NCI-H1105 (cell line): ENCODE measurements at places on chromosomes 13 and 19.

DNA sequence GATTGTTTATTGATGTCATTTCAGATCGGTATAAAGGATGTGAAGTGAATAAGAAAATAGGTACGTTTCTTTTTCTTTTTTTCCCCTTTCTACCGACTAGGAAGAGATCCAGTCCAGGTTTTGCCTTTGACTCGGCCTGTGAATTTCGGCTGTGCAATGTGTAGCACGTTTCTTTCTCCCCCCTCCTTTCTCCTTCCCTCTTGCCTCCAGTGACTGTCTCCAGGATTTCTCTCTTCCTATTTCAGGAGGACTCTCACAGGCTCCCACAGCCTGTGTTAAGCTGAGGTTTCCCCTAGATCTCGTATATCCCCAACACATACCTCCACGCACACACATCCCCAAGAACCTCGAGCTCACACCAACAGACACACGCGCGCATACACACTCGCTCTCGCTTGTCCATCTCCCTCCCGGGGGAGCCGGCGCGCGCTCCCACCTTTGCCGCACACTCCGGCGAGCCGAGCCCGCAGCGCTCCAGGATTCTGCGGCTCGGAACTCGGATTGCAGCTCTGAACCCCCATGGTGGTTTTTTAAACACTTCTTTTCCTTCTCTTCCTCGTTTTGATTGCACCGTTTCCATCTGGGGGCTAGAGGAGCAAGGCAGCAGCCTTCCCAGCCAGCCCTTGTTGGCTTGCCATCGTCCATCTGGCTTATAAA, at the start of gene GPC6:
TSS of gene GPC6 (plus strand) at position 185 of the 657 bp plus-strand sequence.
- DNase-seq: peak; percentile 70

- no peak for DNase-seq
These were observed 107.2 kb downstream of the FNDC3A start for GRCh38 chr13:49082653-49083536.

GRCh38 chr19:1665565-1666047, 13.2 kb upstream of the TCF3 start:
- DNase-seq: no peak

DNA sequence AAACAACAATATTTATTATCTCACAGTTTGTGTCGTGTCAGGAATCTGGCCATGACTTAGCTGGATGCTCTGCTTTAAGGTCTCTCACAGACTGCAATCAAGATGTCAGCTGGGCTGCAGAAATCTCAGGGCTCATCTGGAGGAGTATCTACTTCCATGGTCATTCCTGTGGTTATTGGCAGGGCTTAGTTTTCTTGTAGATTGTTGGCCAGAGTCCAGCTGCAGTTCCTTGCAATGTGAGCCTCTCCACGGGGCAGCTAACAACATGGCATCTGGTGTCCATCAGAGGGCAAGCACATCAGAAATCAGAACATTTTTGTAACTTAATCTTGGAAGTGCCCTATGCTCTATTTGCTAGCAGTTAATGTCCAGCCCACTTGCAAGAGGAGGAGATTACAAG, 45.7 kb upstream of the TDRD3 start:
- no peak for DNase-seq

DNA sequence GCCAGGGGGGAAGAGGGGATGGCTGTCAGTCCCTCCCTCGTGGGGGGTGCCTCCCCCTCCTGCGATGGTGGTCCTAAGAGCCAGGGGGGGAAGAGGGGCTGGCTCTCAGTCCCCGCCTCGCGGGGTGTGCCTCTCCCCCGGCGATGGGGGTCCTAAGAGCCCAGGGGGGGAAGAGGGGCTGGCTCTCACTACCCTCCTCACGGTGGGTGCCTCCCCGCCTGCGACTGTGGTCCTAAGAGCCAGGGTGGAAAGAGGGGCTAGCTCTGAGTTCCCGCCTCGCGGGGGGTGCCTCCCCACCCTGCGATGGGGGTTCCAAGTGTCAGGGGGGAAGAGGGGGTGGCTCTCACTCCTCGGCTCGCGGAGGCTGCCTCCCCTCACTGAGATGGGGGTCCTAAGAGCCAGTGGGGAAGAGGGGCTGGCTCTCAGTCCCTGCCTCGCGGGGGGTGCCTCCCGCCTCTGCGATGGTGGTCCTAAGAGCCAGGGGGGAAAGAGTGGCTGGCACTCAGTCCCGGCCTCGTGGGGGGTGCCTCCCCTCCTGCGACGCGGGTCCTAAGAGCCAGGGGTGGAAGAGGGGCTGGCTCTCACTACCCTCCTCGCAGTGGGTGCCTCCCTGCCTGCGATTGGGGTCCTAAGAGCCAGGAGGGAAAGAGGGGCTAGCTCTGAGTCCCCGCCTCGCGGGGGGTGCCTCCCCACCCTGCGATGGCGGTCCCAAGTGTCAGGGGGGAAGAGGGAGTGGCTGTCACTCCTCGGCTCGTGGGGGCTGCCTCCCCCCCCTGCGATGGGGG, 2325.6 kb upstream of the PCDH20 start:
- no peak for DNase-seq

GRCh38 chr13:101473458-101473857, 21.0 kb downstream of the ITGBL1 start:
- DNase-seq: no peak

DNA sequence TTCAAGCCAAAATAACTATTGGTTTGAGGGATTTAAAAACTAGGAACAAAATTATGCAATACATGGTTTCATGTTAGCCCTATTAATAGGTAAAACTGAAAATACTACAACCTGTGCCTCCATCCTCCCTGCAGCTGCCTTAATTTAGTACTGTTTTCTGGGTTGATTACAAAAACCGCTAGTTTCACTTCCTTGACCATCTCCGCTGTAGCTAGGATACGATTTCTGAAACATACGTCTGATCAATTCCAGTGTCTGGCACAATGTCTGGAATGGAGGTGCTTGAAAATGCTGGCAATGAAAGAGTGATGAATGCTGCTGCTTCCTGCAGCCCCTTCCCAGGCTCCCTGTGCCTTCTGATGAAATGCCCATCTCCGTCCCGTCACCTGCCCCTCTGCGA, 273.5 kb downstream of the SHISA2 start:
- DNase-seq: no peak

GRCh38 chr19:35118268-35119020, 2.8 kb downstream of the FXYD3 start:
- no peak for DNase-seq

- DNase-seq: no peak
These were observed 20.8 kb upstream of the TMTC4 start for GRCh38 chr13:100695509-100695773.

DNA sequence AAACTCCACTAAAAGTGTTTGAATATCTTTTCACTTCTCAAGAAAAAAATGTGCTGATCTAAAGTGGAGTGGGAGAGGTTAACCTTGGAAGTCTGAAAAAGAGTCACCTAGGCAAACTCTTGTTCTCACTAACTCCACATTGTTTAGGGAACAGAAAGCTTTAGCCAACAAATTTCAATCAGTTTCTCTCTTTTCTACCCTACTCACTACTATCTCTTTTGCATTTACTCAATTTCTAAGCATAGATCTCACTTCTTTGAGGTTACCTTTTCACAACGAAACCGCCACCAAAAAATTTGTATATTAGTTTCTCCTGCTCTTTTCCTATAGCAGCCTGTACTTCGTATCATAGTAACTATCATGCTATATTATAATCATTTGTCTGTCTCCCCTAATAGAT, 6.3 kb downstream of the NHLRC3 start:
- no peak for DNase-seq

GRCh38 chr13:95411428-95412040, 110.3 kb upstream of the ABCC4 start:
- peak; percentile 57 for DNase-seq

DNA sequence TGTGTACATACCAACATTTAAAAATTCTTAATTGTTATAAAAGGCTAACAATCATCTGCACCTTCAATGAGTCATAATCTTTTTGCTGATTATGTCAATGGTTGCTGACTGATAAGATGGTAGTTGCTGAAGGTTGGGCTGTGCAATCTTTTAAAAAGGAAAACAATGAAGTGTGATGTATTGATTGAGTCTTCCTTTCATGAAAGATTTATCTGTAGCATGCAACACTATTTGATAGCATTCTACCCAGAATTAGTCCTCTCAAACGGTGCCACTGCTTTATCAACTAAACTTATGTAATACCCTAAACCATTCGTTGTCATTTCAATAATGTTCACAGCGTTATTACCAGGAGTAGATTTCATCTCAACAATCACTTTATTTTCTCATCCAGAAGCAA, 2360.6 kb downstream of the PCDH9 start:
- DNase-seq: no peak

- no peak for DNase-seq
These were observed 40.5 kb upstream of the CEACAM8 start for GRCh38 chr19:42635233-42635539.

- no peak for DNase-seq
These were observed 313.5 kb downstream of the FOXO1 start for GRCh38 chr13:40352802-40353562.

GRCh38 chr19:45478454-45479238, 10.8 kb downstream of the FOSB start:
- DNase-seq: peak; percentile 83

DNA sequence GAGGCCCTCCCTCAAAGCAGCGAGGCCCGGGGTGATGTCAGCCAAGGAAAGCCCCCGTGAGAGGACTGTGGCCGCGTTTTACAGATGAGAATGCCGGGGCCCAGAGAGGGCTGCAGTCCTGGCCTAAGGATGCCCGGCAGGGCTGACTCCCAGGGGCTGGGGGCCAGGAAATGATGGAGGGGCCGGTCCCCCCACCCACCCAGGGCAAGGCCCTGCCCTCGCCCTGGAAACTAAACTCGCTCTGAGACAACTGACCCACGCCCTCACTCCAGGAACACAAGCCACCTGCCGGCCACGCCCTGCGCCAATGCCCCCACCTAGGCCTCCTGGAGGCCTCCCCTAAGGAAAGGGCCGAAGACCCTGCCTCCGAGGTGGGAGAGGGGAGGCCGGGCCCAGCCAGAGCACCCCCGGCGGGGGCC, 7.2 kb downstream of the ZBTB7A start:
- no peak for DNase-seq

DNA sequence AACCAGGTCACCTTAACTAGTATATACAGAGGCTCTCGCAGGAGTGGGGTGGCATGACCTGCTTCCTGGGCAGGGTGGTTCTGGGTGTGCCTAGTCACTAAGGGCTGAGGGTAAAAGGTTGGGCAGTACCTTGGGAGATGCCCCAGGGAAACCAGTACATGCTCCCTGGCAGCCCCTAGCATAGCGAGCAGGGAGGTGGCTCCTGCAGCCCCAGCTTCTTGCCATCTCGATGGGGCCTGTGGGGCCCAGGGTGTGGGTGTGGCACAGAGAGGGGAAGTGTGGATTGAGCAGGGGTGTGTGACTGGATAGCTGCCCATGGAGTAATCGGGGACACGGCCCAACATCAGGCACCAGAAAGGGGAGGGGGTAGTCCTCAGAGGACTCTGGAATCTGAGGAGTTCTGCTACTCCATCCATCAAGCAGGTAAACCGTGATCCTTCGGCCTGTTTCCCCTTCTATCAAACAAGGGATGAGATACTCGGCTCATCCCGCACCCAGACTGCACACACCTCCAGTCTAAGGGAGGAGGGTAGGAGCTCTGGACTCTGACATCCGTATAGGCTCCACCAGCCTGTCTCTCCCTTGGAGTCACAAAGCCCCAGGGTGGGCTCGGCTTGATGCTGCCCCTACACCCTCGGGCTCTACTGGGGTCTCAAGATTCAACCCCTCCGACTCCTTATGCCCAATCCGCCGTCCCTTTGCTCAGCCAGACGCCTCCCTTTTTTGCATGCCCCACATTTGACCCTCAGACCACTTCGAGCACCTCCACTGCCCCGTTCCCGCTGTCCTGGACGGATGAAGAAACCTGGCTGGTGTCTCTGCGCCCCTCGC, 1.1 kb downstream of the ZBTB45 start:
- DNase-seq: no peak

- no peak for DNase-seq
These were observed 68.9 kb downstream of the SHISA2 start for GRCh38 chr13:25982907-25983306.

GRCh38 chr13:114115796-114116195, 16.6 kb downstream of the RASA3 start:
- DNase-seq: no peak

DNA sequence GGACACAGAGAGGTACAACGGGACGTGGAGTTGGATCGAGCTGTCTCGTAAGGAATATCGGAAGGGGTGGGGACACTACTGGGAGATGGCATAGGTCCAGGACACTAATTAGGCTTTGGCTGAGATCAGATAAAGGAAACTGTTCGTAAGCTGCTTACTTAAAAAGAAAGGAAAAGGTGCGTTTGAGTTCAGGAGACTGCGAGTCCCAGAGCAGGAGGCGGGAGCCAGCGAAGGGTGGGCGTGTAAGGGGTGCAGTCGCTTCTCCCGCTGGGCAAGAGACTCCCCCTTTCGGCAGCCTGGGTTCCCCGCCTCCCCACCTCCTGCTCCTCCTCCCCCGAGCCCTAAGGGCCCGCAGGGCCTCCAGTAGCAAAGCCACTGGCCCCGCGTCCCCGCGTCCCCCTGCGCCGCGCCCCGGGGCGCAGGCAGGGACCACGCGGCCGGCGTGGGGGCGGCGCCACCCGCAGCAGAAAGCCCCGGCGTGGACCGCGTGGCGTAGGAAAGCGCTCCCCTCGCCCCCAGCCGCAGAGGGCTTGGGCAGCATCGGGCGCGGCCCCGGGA, 547 bp downstream of the ABCC4 start:
- DNase-seq: no peak

DNA sequence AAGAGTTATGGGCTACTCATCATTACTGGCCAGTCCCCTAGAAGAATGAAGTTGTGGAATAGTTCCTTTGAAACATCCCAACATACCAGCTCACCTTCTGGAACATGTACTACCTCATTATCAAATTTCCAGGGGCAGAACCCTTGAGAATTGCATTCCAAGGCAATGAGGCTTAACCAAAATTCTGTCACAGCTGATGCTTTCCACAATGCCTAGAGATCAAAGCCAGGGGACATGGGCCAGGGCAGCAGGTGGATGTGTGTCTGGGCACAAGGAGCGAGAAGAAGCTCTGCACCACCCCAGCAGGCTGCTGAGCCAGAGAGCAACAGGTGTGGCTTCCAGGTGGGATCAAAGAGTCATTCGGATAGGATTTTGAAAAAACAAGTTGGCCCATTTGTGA, 362.1 kb downstream of the EFNB2 start:
- no peak for DNase-seq

DNA sequence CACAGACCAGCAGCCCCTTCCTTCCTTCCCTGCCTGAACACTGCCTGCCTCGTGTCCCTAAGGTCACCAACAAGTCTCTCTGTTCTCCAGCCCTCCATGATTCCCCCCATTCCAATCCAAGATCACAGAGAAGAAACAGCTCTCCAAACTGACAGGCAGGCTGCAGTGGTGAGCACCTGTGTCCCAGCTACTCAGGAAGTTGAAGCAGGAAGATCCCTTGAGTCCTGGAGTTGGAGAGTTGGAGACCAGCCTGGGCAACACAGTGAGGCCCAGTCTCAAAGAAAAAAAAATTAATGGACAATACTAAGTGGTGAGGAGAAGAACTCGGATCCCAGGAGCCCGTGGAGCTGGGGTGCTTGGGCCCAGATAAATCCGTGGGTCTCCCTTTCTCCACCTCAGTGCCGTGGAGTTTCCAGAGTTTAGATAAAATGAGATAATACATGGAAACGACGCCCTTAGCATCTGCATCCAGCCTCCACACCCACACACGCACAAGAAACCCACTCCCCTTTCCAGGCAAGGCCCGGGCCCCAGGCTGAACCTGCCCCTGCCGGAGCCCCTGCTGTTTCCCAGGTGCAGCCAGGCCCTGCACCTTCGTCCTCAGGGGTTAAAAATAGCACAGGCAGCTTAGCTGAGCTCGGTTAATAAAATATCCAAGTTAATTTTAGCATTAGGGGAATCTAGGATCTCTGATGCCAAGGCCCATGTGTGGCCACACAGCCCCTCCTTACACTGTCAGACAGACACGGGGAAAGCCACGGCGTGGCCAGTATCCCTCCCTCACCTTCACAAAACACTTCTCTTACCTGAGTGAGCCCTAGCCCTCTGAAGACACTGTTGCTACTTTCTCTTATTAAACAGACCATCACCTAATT, 4.7 kb downstream of the RASA3 start:
- DNase-seq: no peak
